ENCODE measurements at places on chromosomes 1 and 21.
A peak's percentile ranks its signal among the peaks of the same experiment; 100 is the strongest.

- DNase-seq: no peak
Measured at GRCh38 chr1:187445066-187445465, 616.3 kb downstream of the PLA2G4A start.

GRCh38 chr1:226590614-226591013, 42.0 kb downstream of the STUM start:
- DNase-seq: no peak

DNA sequence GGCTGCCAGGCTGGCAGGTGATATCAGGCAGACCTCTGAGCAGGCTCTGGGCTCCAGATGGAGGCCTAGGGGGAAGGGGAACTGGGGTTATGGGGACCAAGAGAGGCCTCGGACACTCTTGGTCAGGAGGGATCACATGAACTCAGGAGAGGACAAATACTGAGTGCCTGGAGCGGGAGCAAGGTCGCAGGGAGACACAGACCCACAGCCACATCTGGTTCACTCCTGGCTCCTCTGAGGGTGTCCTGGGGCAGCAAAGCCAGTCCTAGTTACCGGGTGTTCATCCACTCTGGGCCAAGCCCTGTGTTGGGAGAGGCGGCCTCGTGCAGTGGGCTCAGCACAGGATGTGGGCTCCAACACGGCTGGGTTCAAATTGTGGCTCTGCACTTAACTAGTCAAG, 239.0 kb downstream of the PTPRU start:
- DNase-seq: no peak

DNA sequence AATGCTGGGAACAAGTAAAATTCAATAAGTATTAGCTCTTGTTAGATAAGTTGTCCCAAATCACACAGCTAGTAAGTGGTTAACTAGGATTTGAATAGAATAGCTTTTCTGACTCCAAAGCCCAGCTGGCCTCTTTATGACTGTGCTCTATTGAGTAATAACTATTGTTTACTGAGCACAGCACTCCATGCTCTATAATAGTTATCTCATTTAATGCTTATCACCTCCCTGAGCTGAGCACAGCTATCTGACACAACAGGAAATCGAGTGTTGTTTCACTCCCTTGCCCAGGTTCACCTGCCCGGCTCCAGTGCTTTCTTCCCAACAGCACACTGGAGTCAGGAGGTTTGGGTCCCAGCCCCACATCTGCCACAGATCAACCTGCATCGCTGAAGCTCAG, 38.8 kb upstream of the STMN1 start:
- no peak for DNase-seq

DNA sequence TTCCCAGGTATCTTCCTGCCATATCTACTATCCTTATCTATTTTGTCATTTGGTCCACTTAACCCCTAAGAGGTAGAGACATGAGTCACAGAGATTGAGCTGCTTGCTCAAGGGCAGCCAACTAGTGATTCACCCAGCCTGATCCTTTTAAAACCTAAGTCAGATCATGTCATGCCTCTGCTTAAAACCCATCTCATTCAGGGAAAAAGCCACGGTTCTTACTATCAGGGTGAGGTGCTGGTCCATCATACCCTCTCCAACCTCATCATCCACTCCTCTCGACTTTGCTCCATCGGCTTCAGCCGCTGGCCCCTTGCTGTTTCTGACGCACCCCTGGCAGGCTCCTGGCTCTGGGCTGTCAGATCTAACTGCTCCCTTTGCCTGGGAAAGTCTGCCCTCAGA, 14.4 kb upstream of the PPP1R15B start:
- DNase-seq: no peak

- no peak for DNase-seq
Measured at GRCh38 chr1:45443580-45444446, 47.1 kb downstream of the TESK2 start.

DNA sequence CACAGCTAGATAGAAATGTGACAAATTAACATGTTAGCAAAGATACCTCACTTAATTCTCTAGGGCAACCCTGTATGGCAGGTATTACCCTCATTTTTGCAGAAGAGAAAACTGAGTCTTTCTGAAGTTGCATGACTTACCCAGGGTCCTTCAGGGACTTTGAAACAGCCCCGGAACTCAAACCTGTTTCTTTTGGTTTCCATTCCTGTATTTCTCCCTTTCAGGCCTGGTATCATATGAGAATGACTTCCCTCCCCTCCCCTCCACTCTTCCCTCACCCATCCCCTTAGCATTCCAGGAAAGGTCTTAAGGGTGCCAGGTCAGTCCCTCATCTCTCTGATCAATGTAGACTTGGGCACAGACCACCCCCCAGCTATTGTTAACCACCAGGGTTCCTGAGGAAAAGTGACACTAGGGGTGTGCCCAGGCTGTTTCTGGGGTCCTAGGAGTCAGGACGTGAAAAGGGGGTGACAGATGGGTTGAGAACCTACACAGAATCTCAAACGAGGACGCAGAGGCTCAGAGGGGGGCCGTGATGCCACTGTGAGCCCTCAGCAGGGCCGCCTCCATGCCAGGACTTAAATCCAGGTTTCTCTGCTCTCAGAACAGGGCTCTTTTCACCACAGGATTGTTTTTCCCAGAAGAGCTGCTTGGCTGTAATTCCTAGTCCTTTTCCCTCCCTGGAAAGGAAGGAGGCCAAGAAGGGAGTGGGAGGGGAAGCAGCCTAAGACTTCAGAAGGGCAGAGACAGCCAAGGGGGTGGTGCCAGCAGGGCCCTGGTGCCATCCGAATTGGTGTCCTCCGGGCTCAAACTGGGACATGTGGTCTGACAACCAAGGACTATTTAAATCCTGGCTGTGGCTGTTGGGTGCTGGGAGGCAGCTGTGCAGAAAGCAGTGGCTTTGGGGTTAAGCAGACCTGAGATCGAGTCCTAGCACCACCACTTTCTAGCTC, 2.1 kb upstream of the WASF2 start:
- DNase-seq: no peak

DNA sequence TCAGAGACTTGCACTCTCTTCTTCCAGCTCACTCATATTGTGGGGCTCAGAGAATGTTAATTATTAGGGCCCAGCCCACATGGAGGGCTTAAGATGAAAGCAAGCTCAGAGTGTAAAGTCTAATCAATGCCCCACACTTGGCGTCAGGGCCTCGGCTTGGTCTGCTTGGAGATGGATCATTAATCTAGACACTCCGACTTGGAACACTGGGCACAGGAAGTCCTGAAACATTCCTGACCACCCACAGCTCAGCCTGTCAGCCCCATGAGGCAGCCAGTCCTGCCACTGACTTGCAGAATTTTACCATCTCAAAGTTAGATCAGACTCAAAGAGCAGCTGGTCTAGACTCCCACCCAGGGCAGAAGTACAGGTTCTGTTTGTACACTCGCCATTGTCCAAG, 69.8 kb upstream of the TRABD2B start:
- no peak for DNase-seq

- no peak for DNase-seq
Measured at GRCh38 chr1:3954170-3955169, 54.4 kb upstream of the C1orf174 start.

GRCh38 chr21:30232011-30232410, 16.1 kb upstream of the CLDN8 start:
- no peak for DNase-seq

GRCh38 chr1:29311352-29312030, 75.2 kb downstream of the PTPRU start:
- no peak for DNase-seq

GRCh38 chr21:43921979-43922945, 57.2 kb downstream of the AGPAT3 start:
- DNase-seq: peak; percentile 77

- no peak for DNase-seq
Measured at GRCh38 chr1:3453891-3454810, at the start of gene ARHGEF16. Gene ARHGEF16, plus strand, starts transcription at chr1:3454665. Its CDS starts 8,420 bp downstream, at chr1:3463085.

DNA sequence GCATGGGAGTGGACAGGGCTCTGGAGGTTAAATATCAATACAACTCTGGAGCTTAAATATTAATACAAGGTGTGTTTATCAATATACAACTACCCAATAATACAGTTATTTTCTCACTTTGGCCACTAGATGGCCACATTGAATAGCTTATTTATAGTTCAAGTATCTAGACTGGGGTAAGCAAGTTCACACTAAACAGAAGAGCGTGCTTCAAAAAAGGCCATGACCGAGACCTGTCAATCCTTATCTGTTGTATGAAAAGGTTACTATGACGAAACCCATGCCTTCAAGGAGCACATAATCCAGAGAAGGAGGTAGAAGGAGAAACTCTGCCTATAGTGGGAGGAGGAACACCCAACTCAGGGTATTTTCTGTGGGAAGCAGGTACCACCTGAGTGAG, 29.1 kb downstream of the CHML start:
- no peak for DNase-seq

- DNase-seq: no peak
Measured at GRCh38 chr1:234589064-234589800, 20.7 kb downstream of the IRF2BP2 start.

DNA sequence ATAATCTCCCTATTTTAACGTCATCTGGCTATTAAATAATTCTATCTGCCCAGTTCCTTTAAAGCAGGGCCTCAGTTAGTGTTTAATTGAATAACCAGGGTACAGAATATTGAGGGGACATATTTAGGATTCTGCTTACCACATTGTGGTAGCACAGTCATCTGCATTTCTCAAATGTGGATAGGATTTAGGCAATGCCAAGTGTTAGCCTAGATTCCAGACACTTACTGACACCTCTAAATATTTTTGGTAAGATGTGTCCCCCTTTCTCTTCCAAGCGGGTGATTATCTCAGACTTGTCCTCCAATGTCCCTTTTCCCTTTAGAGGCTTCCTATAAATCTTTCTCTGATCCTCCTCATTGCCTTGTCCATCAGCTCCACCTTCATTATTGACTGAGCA, 160.8 kb upstream of the HOOK1 start:
- DNase-seq: no peak

GRCh38 chr1:173527151-173527826, 50.2 kb downstream of the PRDX6 start:
- DNase-seq: no peak

GRCh38 chr1:18249631-18250030, 142.0 kb downstream of the IGSF21 start:
- no peak for DNase-seq

DNA sequence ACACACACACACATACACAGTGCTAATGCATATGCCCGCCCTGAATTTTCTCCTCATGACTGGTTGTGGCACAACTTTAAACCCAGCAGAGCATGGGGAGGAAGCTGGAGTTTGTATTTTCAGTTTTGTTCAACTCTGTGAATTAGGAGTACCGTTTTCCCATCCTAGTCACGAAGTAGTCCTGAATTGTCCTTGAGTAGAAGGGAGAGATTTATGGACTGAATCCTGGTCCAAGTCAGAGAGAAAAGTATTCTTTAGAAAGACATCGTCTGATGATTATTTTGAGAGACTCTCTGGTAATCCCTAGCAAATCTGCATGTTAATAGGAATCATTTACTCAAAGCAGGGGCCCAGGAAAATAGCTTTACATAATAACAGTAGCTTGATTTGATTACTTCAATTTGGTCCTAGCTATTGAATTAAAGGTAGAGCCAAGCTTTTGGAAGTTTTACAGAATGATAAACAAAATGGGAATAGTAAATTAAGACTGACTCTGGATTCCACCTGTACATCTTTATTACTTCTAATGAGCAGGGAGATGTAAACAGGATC, 60.5 kb upstream of the OLIG2 start:
- DNase-seq: no peak

DNA sequence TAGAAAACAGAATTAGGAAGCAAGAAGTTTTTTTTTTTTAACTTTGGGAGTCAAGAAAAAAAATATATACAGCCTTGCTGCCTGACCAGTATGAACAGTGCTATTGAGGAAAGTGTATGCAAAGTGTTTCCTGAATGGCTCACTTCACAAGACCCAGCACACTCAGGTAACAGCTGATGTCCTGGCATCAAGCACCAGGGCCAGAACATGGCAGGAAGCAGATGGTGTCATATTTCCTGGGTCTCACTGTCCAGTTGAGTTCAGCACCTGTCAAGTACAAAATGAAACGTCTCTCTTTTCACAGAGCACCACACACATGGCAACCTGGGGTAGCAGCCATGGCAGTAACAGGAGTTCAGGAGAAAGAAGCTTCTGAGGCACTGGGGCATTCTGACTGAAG, 372.3 kb downstream of the TTLL7 start:
- DNase-seq: no peak

- no peak for DNase-seq
Measured at GRCh38 chr1:5779608-5780323, 212.5 kb downstream of the NPHP4 start.

DNA sequence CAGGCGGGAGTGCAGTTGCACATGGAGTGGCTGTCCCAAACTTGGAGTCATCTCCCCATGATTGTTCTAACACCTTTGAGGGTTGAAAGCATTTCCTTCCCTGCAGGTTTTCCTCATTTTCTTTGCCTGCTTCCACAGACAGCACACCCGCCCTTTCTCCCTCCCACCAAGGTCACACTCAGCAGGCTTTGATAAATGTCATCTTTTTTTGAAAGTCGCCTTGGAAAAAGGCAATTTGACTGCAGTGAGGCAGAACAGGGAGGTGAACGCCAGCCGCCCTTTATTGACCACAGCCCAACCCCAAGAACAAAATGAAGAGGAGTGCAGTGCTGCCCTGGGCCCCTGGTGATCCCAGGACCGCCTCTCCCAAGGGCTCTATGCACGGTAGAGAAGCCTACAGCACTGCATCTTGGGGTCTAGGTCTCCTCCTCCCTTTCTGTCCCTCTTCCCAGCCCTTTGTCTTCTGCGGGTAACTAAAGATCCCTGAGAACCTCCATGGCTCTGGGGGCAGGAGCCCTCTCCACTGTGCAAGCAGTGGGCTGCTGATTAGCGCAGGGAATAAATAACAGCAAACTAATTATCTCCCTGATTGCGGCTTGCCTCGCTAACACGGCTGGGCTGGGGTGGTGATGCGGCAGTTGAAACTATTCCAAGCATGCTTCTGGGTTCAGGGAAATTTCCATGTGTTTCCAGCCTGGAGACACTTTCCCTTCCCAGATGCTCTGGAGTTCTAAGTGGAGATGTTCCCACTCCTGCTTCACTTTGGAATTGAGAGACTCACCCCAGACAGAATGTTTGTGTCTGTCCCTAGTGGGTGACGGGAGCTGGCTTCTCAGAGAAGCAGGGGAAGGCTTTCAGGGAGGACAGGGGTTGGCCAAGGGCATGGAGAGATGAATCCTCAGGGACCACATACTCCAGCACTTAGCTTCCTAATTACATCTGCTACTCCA, 11.8 kb upstream of the AMIGO1 start:
- no peak for DNase-seq

- DNase-seq: no peak
Measured at GRCh38 chr1:27451343-27451742, 38.6 kb downstream of the WASF2 start.

DNA sequence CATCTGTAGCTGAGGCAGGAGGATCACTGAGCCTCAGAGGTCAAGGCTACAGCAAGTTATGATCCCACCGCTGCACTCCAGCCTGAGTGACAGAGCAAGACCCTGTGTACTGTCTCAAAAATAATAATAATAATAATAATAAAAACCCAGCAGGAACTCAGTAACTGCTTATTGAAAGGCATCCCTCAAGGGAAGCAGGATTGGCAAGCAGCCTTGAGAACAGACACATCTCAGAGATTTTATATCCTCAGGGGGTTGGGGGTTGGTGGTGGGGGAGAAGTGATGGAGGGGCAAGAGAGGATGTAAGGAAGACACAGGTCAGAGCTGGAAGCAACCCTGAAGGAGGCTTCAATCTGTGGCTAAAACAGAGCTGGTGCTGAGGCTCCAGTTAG, 29.6 kb downstream of the GNB1 start:
- no peak for DNase-seq

All from activated CD8-positive, alpha-beta T cell treated with anti-CD3 and anti-CD28 coated beads, Interleukin-2, amount 10 ng/mL, durations not matched to agents 7 days and 5 days (primary cell).